HFFc6 (cell line): ENCODE measurements at places on chromosomes 16 and 17. TPM values are rescaled to one million over a fixed set of nuclear protein-coding genes. Genes with fewer than 3 reads are reported as not detected.

- H3K4me3 ChIP-seq = peak overlapping the region; percentile 0; the same call in 1 of the 2 replicates
- no peak for DNase-seq
- H3K27me3 ChIP-seq = no peaks in the 10 kb centered on the region
- H3K4me1 ChIP-seq = peaks cover 35% of the 10 kb centered on the region
- H3K36me3 ChIP-seq = peaks cover 28% of the 10 kb centered on the region
Measured at GRCh38 chr16:23132775-23133463, 16.3 kb downstream of the USP31 start.

GRCh38 chr16:2500918-2501750, 12.6 kb upstream of the ATP6V0C start:
- no peaks in the 10 kb centered on the region for H3K27me3 ChIP-seq
- H3K4me3 ChIP-seq = no peak overlapping the region
- H3K36me3 ChIP-seq = no peaks in the 10 kb centered on the region; the same call in 1 of the 2 replicates

DNA sequence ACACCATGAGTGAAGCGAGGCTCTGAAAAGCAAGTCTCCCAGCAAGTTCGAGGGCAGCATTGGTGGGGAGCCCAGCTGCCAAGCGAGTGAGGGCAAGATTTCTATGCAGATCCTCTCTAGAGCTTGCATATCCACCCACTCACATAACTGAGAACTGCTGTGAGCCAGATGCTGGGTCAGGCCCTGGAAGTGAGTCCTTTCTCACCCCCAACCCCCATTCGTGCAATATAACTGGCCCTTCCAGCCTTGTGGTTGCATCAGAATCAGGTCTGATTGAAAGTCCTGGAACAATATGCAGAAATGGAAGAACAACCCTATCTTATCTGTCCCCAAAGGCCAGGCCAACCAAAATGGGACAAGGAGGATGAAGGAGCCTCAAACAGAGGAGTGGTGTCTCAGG, 146.6 kb downstream of the IRX5 start:
- H3K27ac ChIP-seq = no peak overlapping the region
- H3K27me3 ChIP-seq = peaks cover 8% of the 10 kb centered on the region
- DNase-seq = no peak
- H3K36me3 ChIP-seq = no peaks in the 10 kb centered on the region
- no peak overlapping the region for H3K4me3 ChIP-seq
- no peaks in the 10 kb centered on the region for H3K4me1 ChIP-seq

GRCh38 chr17:73643001-73643851, 1.0 kb downstream of the SDK2 start:
- no peaks in the 10 kb centered on the region for H3K36me3 ChIP-seq
- H3K27ac ChIP-seq = no peak overlapping the region
- no peak for DNase-seq
- no peaks in the 10 kb centered on the region; the same call in 1 of the 2 replicates for H3K27me3 ChIP-seq
- H3K4me1 ChIP-seq = no peaks in the 10 kb centered on the region

DNA sequence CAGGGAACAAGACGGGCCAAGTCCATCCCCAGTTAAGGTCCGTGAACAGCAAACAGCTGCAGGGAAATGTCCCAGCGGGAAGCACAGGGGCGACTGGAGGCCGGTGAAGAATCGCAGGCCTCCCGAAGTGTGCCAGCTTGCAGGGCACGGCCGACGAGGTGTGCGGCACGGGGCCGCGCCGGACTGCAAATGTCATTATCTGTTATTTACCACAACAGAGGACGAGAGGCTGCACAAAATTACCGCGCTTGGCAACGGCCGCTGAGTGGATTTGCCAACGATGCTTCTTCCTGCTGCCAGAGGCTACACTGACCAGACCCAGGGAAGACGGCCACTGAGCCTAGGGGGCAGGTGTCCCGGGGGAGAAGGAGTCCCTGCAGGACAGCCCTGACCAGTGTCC, 53.1 kb downstream of the RPH3AL start:
- H3K4me1 ChIP-seq = no peaks in the 10 kb centered on the region
- no peak overlapping the region for H3K27ac ChIP-seq
- no peak overlapping the region for H3K4me3 ChIP-seq
- DNase-seq = no peak

DNA sequence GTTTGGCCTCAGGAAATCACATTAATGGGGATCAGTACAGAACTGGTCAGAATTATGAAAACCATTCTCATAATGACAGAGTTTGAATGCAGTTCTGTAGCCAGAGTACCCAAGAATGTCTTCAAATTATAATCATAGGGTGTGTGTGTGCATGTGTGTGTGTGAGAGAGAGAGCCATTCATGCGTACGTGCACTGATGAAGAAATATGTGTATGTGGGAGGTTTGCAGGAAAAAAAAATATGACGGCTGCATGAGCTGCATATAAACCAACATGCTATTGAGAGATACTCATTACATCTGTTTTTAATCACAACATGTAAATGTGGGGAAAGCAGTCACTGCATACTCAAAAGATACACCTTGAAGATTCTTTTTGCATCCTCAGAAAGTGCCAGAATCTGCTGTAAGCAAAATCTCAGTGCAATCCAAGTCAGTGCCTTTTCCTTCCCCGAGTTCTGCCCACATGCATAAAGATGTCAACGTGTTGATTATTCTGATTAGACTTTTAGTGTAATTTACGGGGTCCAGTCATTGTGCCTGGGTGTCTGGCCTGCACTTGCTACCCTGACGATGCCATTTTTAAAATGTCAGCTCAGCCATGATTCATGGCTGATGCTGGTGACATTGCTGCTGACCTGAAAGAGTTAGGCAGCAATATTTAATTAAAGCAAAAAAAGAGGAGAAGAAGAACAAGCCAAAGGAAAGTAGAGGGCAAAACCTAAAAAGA, 378.7 kb upstream of the ZFHX3 start:
- no peak overlapping the region for H3K4me3 ChIP-seq
- H3K27me3 ChIP-seq = peaks cover 3% of the 10 kb centered on the region

ADGRG1 gene
- total RNA-seq = 0.55 to 1.3 TPM (median 0.94 TPM) in 3 replicates

- H3K27me3 ChIP-seq = no peaks in the 10 kb centered on the region; the same call in 1 of the 2 replicates
- DNase-seq = no peak
- H3K36me3 ChIP-seq = peaks cover 25% of the 10 kb centered on the region; the same call in 1 of the 2 replicates
- H3K4me3 ChIP-seq = no peak overlapping the region
Measured at GRCh38 chr17:77097631-77098180, 43.1 kb upstream of the SEC14L1 start.

GRCh38 chr17:70232466-70232865, 63.1 kb downstream of the KCNJ2 start:
- H3K27me3 ChIP-seq = no peaks in the 10 kb centered on the region; the same call in 1 of the 2 replicates
- 0 out of 2 replicates have a peak, but pooled peaks cover 4% of the 10 kb centered on the region for H3K36me3 ChIP-seq
- H3K27ac ChIP-seq = no peak overlapping the region
- H3K4me3 ChIP-seq = no peak overlapping the region
- DNase-seq = no peak

DNA sequence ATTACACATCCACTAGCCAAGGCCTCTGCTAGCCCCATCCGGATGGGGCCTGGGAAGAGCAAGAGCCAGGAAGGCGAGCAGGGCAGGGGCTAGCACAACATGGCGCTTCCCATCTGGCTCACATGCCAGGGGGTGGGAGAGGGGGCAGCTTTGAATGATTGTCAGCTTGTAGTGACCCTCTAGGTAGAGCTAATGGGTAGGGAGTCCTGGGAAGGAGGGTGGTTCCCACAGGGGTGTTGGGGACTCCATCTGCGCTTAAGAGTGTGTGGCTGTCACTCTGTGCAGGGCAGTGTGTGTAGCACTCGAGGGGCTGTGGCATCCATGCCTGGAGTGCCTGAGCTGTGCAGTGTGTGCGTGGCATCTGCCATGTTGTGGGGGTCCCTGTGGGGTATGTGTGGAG, 24.5 kb downstream of the ARHGAP23 start:
- no peak for DNase-seq
- peaks cover 2% of the 10 kb centered on the region for H3K27me3 ChIP-seq

DNA sequence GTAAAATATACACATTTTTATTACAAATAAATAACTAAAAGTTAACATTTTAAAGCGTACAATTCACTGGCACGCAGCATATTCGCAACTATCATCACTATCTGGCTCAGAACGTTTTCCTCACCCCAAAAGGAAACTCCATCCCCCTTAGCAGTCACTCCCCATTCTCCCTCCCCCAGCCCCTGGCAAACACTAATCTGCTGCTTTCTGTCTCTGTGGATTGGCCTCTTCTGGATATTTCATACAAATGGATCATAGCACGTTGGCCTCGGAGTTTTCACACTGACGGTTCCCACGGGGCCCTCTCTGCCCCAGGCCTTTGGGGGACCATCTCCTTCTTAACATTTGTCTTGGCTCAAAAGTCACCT, 64.6 kb downstream of the RTN4RL1 start:
- no peak overlapping the region for H3K27ac ChIP-seq
- no peak for DNase-seq
- H3K4me3 ChIP-seq = peak overlapping the region; percentile 48; the same call in 1 of the 2 replicates
- no peaks in the 10 kb centered on the region for H3K36me3 ChIP-seq

- H3K36me3 ChIP-seq = no peaks in the 10 kb centered on the region
- no peak overlapping the region; the same call in 1 of the 2 replicates for H3K27ac ChIP-seq
- H3K27me3 ChIP-seq = peaks cover 6% of the 10 kb centered on the region
Measured at GRCh38 chr16:2710711-2711231, 9.3 kb downstream of the PRSS27 start.

MARVELD3 gene
- not detected in 3 replicates for total RNA-seq

GRCh38 chr16:80946481-80946880, 60.2 kb downstream of the CMC2 start:
- H3K4me3 ChIP-seq = no peak overlapping the region
- peaks cover 17% of the 10 kb centered on the region for H3K4me1 ChIP-seq
- H3K27me3 ChIP-seq = peaks cover 3% of the 10 kb centered on the region; the same call in 1 of the 2 replicates
